Mononuclear cell (primary cell): ENCODE measurements at places on chromosomes 4 and X. TPM values are rescaled to one million over a fixed set of nuclear protein-coding genes. Genes with fewer than 3 reads are reported as not detected.

CT55 gene
- not detected for total RNA-seq

CDS1 gene
- 0.42 TPM for total RNA-seq

IQCM gene
- not detected for total RNA-seq

HPGDS gene
- not detected for total RNA-seq

PLP1 gene
- total RNA-seq, result not detected

ZCCHC18 gene
- total RNA-seq, result 3.4 TPM

DCK gene
- total RNA-seq, result 38.4 TPM

UBA1 gene
- 53.2 TPM for total RNA-seq

GASK1B gene
- total RNA-seq, result 19.4 TPM
